ENCODE measurements at places on chromosomes 7 and 10.

GRCh38 chr7:98066934-98067507, 39.6 kb upstream of the LMTK2 start:
- no peak for DNase-seq

DNA sequence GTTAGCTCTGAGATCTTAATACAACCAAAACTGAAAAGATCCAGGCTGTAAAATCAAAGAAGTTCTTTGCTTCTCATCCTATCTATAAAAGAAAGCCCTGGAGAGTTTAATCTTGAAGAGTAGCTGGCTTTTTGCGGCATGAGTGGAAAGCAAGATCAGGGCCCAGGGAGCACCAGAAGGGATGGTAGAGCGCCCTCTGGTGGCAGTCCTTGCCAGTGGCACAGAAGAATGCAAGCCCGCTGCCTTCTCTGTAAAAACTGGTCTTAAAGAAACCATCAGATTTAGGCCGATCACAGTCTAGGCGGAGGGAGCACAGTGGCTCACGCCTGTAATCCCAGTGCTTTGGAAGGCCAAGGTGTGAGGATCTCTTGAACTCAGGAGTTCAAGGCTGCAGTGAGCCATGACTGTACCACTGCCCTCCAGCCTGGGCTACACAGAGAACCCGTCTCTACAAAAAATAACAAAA, 35.6 kb downstream of the CPN1 start:
- peak; percentile 68 for DNase-seq

GRCh38 chr7:92740700-92741126, 95.7 kb downstream of the CDK6 start:
- no peak for DNase-seq

- no peak for DNase-seq
Observed at GRCh38 chr7:106858618-106859532, 6.2 kb upstream of the PIK3CG start.

GRCh38 chr7:1054438-1054837, 10.1 kb downstream of the GPR146 start:
- DNase-seq = no peak

DNA sequence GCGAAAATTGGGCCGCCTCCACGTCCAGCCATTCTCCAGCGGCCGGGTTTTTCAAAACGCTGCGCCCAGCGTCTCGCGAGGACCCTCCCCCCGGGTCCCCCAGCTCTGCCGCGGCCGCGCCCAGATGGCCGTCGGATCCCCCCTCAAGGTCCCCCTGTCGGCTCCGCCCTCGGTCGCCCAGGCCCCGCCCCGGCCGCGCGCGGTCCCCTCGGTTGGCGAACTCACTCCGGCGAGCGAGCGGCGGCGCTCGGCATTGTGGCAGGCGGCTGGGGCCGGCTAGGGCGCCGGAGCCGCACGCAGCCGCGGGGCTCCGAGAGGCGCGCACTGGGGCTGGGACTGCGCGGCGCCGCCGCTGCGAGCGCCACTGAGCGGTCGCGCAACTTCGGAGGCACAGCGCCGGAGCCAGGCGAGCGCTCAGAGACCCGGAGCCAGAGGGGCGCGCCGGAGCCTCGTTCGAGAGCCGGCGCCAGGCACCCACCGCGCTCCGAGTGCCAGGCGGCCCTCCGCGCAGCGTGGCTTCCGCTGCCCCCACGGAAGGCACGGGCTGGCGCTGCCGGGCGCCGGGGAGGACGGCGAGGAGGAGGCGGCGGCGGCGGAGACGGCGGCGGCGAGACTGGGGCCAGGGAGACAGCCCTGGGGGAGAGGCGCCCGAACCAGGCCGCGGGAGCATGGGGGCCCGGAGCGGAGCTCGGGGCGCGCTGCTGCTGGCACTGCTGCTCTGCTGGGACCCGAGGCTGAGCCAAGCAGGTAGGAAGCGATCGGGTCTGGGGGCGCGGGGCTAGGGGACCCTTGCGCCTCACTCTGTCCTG, at the start of gene UNC5B:
Gene UNC5B, plus strand, starts transcription at position 253 of the 809 bp plus-strand sequence. Its CDS starts 416 bp downstream, at position 669.
- DNase-seq = peak; percentile 22

- no peak for DNase-seq
Observed at GRCh38 chr7:100538348-100538653, 702 bp upstream of the AGFG2 start.

GRCh38 chr7:29920491-29920890, 69.1 kb downstream of the SCRN1 start:
- DNase-seq = no peak

DNA sequence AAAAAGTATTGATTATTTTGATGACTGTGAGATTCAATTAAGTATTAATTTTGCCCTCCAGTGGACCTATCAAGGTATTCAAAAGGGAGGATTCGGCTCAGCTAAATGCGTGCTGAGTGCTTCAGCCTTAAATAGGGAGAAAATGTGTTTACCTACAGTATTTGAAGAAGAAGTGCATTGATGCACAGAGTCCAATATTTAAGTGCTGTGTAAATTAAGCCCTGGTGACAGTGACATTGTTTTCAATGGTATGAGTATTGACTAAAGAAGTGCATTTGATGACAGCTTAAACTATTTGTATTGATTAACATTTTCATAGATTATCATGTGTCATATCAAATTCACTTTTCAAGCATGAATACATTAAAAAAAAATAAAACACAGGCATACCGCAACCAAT, 106.6 kb downstream of the POU6F2 start:
- no peak for DNase-seq

DNA sequence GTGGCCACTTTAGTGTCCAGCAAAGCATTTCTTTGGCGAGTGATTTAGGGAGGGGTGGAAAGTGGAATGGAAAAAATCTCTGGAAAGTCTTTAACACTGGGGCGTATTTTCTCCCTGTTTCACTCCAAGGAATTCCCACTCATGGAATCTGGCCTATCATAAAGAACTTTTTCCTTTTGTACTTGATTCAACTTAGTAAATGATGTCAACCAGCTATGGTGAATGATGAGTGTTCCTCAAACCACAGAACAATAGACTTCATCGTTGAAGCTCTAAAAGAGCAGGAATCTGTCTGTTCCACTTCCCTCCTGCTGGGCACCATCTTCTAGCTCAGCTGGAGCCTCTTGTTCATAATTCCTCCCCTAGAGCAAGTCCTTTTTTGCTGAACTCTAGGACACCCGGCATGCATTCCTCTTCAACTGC, 66.5 kb downstream of the EPDR1 start:
- no peak for DNase-seq

DNA sequence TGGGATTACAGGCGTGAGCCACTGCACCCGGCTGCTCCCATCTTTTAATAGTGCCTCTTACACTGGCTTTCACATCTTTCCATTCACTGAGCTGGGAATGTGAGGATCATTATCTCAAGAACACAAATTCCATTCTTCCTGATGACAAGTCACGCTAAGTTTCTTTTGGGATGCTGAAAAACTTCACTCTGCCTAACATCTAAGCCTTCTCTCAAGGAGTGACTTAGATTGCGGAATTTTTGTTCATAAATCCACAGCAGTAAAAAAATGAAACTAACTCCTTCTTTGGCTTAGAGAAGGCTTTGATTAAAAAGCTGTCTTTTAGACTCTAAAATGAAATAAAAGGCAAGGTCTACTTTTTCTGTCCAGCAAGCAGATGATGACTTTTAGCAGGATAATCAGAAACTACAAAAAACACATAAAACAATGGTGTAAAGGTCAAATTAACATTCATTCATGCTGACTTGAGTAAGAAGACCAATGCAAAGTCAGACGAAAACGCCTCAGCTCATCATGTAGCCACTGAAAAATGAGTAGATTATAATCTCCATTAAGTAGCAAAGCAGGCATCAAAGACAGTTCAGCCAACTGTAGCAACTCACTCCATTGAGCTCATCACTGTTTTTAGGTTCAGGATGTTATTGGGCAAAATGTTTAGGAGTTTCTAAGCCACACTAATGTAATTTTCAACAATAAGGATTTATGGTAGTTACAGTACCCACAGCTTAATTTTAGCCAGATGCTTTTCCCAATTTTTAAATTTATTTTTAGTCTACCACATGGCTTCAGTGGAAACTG, 178.8 kb downstream of the ELMO1 start:
- DNase-seq = no peak

GRCh38 chr10:125700355-125700911, 17.5 kb upstream of the TEX36 start:
- DNase-seq = no peak

- no peak for DNase-seq
Observed at GRCh38 chr7:11620406-11621253, 211.4 kb downstream of the THSD7A start.

GRCh38 chr10:124624466-124624865, 119.7 kb downstream of the FAM53B start:
- DNase-seq = no peak

DNA sequence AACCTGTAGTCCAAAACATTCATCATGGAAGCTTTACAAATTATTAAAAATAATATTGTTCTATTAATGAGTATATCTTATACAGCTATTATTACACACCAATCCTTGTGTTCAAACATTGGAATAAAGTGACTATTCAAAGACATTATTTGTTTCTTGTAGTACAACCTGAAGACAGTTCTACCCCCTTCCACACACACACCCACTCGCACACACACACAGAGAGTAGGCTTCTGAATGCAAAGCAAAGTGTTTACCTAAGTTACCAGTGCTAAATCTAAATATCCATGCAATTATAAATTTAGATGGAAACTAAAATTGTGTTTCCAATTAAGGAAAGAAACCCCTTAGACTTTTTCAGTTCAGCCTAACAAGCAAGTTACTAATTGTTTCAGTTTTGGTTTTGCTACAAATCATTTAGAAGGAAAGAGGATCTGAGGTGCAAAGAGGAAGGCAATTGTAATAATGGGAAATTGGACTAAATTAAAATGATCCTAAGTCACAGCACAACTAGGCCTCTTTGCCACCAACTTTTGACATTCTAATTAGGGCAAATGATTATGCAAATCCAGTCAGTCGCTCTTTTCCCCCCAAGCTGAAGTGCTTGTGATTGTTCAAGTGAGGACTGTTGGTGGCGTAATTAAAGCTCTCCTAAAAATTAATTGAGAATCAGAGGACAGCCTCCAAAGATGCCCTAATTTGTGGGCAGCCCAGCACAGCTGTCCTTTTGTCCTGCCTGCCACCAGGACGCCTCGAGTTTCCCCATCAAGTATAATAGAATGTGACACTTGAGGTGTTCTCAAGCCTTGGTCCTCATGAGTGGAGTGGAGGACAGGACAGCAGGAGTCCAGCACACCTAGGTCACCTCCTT, 19.9 kb upstream of the ATOH7 start:
- no peak for DNase-seq

- DNase-seq = no peak
Observed at GRCh38 chr7:36460811-36461429, 71.3 kb downstream of the ANLN start.
